ENCODE measurements at places on chromosomes 4 and X.

GRCh38 chr4:48777739-48778138, 2.3 kb downstream of the FRYL start:
- H3K4me3 ChIP-seq, result peak overlapping the region; percentile 67
- H3K27me3 ChIP-seq, result no peaks in the 10 kb centered on the region
- H3K36me3 ChIP-seq, result no peaks in the 10 kb centered on the region
- H3K27ac ChIP-seq, result peak overlapping the region; percentile 96
- no peak for DNase-seq
- H3K4me1 ChIP-seq, result peaks cover 42% of the 10 kb centered on the region

DNA sequence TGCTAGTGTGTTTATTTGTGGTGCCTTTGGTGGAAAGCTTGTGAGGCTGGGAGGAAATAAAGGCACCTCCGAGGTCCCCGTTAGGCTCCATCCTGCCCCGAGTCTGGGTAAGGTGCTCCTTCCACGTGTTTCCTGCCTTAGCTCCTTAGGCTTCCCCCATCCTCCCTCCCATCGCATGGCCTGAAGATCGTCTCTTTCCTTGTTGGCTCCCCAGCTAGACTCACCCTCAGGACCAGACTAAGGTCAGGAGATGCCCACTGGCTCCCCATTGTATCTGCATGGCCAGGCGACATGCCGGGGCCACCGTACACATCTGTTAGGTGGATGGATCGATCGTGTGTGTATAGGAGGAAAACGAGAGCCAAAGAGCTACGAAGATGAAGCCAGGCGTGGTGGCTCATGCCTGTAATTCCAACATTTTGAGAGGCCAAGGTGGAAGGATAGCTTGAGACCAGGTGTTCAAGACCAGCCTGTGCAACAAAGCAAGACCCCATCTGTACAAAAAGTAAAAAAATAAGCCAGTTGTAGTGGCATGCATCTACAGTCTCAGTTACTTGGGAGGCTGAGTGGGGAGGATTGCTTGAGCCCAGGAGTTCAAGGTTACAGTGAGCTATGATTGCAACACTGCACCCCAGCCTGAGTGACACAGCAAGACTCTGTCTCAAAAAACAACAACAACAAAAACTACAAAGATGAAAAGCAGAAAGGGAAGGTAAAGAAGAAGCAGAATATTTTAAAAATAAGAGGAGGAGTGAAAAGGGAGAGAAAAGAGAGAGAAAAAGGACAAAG, 53.7 kb downstream of the SEPSECS start:
- H3K4me3 ChIP-seq, result no peak overlapping the region
- H3K27me3 ChIP-seq, result no peaks in the 10 kb centered on the region
- DNase-seq, result no peak

- H3K27me3 ChIP-seq, result peaks cover 4% of the 10 kb centered on the region
- no peak overlapping the region for H3K4me3 ChIP-seq
- peaks cover 2% of the 10 kb centered on the region for H3K36me3 ChIP-seq
- peaks cover 2% of the 10 kb centered on the region for H3K4me1 ChIP-seq
- H3K27ac ChIP-seq, result no peak overlapping the region
Measured at GRCh38 chr4:68404153-68404552, 43.1 kb upstream of the TMPRSS11E start.

DNA sequence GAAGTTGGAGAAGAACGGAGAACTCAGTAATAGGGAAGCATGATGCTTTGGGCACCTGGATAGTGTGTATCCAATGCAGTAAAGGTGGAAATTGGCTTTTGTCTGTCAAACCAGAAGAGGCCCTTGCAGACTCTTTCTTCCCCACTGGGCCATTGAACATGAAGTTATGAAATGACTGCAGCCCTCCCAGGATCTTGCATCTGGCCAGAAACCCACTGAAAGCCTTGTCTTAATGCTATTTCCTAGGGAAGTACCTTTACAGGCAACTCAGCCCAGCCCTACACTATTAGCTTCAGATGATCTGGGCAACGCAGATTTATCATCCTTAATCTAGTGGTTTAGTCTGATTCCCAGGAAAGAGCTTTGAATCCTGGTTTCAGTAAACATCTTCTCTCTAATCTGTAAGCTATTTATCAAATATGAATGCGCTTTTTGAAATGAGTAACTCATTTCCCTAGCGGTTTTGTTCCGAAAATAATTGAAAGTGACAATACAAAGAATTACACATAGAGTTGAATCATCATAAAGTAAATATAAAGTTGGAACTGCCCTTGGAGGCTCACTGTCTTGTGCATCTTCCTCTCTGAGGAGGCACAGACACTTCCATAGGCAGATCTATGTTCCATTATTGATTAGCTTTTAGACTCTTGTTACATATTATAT, 464.1 kb downstream of the IDS start:
- H3K4me3 ChIP-seq, result no peak overlapping the region
- DNase-seq, result no peak
- no peaks in the 10 kb centered on the region for H3K27me3 ChIP-seq
- no peaks in the 10 kb centered on the region for H3K36me3 ChIP-seq

GRCh38 chr4:36224972-36225903, 19.1 kb downstream of the ARAP2 start:
- H3K27ac ChIP-seq, result peak overlapping the region; percentile 87
- H3K4me3 ChIP-seq, result peak overlapping the region; percentile 70
- H3K27me3 ChIP-seq, result no peaks in the 10 kb centered on the region
- DNase-seq, result no peak

DNA sequence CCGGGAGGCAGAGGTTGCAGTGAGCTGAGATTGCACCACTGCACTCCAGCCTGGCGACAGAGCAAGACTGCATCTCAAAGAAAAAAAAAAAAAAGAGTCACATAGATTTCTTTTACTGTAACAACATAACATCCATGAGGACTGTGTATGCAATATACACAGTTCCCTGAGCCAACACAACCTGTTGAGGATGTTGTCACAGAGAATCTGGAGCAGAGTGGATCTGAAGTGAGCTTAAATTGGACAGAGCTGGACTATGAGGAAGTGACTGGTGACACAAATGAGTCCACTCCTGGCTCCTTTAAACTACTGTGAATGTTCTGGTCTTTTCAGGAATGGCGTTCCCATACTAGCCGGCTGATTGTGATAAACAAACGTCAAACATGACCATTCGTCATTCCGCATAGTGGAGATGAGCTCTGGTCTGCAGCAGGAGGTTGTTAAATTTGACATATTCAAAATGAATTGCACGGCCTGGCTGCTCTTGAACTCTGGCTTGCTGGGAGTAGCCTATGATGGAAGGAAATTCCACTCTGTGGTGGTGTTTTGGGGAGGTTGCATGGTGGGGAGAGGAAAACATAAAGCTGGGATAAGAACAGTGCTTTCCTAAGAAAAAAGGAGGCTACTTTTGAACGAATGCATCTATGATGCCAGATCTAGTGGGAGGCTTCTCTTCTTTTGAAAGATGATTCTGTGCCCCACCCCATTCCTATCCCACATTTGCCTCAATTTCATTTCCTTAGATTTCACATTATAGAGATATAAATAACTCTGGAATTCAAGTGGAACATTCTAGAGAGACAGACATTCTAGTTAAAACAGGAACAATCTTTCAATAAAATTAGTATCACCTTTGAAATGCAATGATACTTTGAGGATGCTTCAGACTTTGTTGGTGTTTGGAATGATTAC, 149.5 kb downstream of the SHROOM3 start:
- peaks cover 5% of the 10 kb centered on the region for H3K36me3 ChIP-seq
- no peak overlapping the region for H3K27ac ChIP-seq
- H3K27me3 ChIP-seq, result peaks cover 74% of the 10 kb centered on the region
- no peak for DNase-seq
- H3K4me1 ChIP-seq, result peaks cover 2% of the 10 kb centered on the region
- no peak overlapping the region for H3K4me3 ChIP-seq

DNA sequence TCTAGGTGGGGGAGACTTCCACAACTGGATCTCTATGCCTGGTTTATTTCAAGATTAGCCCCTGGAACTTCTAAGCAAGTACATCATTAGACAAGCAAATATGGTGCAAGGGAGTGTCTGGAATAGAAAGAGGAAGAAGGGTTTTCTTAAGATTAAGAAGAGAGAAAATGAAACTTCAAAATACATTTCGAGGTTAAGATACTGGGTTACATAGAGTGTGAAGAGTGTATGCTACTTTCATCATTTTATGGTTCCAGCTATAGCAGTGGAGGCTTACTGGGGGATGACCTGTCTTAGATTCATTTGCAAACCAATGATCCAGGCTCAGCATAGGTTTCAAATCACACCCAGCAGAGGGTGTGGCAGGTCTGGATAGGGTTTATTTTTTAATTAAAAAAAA, 144.4 kb upstream of the GATB start:
- no peak for DNase-seq
- no peak overlapping the region for H3K27ac ChIP-seq
- H3K27me3 ChIP-seq, result no peaks in the 10 kb centered on the region

- no peak overlapping the region for H3K4me3 ChIP-seq
- no peak overlapping the region for H3K27ac ChIP-seq
- H3K4me1 ChIP-seq, result peaks cover 15% of the 10 kb centered on the region
- peaks cover 6% of the 10 kb centered on the region for H3K27me3 ChIP-seq
Measured at GRCh38 chr4:38759113-38759789, 23.5 kb downstream of the TLR10 start.

GRCh38 chr4:80185787-80186548, 11.3 kb upstream of the PRDM8 start:
- peaks cover 3% of the 10 kb centered on the region for H3K36me3 ChIP-seq
- H3K4me3 ChIP-seq, result peak overlapping the region; percentile 97
- peaks cover 38% of the 10 kb centered on the region for H3K4me1 ChIP-seq
- H3K27ac ChIP-seq, result peak overlapping the region; percentile 96

Measured in T-helper 17 cell (primary cell).